ENCODE measurements at places on chromosomes 11 and 22. TPM values are rescaled to one million over a fixed set of nuclear protein-coding genes. Genes with fewer than 3 reads are reported as not detected.

DNA sequence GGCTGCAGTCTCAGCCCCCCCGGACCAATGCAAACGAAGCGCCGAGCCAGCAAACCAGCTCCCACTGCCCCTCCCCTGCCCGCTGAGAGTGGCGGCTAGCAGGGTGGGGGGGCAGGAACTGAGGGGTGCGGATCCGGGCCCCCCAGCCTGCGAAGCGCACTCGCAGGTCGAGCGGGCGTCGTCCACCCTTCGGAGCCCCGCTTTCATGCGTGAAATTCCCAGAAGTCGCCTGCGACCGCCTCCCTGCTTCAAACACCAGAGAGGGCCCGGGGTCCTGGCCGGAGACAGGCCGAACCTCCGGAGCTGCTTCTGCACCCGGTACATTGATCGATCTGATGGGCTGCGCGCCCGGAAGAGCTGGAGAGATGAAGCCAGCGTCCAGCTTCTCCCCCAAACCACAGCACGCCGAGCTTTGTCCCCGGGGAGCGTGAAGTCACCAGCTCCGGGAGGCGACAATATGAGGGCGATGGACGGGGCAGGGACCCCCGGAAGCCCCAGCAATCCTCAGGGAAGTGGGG, 646 bp upstream of the PATZ1 start:
- peak; percentile 74 for DNase-seq

GRCh38 chr22:39913886-39914285, 13.0 kb downstream of the GRAP2 start:
- no peak for DNase-seq

GRCh38 chr11:1487851-1488574, 1.4 kb upstream of the MOB2 start:
- peak; percentile 79 for DNase-seq

- DNase-seq = no peak
Observed at GRCh38 chr11:59689015-59689414, 20.2 kb upstream of the PATL1 start.

DNA sequence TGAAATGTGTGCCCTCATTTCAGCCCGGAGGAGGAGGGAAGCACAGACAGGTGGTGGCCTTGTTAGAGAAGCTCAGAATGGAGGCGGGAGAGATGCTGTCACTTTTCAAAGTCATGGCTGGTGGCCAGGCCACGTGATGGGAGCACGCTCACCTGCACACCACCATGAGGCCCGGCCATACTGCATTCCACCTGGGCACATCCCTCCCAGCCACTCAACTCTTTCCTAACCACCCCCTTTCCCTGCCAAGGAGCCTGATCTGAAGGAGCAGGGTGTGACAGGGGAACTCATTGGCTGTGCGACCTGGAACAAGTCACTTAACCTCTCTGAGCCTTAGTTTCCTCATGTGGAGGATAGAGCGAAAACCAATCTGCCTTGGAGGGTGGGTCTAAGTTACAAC, 364.5 kb downstream of the CTTN start:
- no peak for DNase-seq

- no peak for DNase-seq
Observed at GRCh38 chr11:69131121-69131566, 24.6 kb upstream of the SMIM38 start.

DNA sequence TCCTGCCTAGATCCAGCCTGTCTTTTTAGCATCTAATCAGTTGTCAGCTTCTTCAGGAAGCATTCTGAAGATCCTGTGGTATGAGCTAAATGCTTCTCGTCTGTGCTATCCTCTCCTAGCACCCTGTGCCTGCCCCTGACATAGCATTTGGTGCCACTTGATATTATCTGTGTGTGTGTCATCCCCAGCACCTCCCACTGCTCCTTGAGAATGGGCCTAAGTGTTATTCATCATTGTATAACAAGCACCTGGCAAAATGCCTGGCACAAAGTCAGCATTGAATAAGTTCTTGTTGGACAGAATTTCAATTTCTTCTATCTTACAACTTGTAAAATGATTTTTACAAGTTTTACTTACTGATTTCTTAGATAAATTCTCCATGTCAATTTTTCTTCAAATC, 28.1 kb upstream of the OLFML1 start:
- no peak for DNase-seq

DNA sequence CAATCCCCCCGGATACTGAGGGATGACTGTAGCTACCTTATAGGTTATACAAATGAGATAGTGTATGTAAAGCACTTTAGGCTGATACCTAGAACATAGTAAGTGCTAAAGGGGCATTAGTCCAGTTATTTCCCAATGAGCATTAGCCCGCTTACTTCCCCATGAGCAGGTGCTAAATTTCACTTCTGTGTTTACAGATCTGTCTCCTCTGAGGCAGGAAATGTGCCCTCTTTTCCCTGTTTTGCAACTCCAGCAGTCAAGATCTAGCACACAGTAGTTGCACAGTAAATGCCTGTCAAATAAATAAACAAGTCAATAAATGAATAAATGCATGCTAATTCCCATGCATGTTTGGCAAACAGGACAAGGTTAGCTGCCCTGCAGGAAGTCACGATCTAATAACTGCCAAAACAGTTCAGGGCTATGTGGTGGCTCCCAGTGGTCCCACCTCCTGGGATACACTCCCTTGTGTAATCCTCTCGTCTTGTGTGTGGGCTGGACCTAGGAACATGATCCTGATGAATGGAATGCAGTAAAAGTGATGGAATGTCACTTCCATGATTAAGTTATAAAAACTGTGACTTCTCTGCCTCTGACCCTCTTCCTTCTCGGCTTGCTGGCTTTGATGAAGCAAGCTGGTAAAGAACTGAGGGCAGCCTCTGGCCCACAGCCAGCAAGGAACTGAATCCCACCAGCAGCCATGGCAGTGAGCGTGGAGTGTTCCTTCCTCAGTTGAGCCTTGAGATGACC, 459.0 kb downstream of the SOX6 start:
- DNase-seq = no peak

- no peak for DNase-seq
Observed at GRCh38 chr11:116955949-116956348, 118.5 kb upstream of the APOA1 start.

FOLR3 gene
- not detected for total RNA-seq

MUC5AC gene
- not detected for total RNA-seq

SLC15A3 gene
- 16.3 TPM for total RNA-seq

MMP3 gene
- 25.3 TPM for total RNA-seq

DNA sequence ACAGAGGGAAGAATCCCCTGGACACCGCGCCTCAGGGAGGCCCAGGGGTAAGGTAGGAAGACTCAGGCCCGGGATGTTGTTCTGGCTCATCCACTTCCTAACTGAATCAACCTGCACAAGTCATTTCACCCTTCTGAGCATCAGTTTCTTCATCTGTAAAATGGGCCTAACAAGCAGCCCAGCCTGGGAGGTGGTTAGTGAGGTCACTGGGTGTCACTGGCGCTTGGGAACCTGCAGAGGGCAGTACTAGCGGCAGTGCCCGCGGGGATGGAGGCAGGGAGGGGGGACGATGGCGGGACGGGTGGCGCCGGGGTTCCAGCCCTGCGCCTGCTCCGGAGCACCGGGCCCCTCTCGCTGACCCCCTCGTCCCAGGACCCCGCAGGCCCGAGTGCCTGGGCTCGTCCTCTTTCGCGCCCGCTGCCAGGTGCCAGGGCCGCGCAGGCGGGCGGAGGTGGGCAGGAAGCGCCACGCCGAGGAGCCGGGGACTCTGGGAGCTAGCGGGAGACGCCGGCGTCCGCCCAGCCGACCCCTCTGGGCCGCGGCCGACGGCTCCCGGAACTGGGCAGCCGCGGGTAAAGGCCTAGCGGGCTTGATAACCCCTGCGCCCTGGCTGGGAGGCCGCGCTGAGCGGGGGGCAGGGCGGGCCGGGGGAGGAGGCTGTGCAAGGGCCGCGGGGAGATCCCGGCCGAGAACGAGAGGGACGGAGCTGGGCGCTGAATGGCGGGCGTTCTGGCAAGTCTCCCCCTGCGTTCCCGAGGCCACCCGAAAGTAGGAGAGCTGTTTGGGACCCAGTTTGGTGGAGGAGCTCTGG, at the start of gene NLRX1:
Gene NLRX1, plus strand, starts transcription at position 255 of the 811 bp plus-strand sequence. CDS start 2,679 bp downstream, outside the sequence.
- DNase-seq = peak; percentile 93

CCDC157 gene
- 2.0 TPM for total RNA-seq

- DNase-seq = no peak
Observed at GRCh38 chr11:23725752-23726151, 771.1 kb upstream of the LUZP2 start.

GRCh38 chr11:17765356-17766072, 30.9 kb downstream of the KCNC1 start:
- no peak for DNase-seq

DNA sequence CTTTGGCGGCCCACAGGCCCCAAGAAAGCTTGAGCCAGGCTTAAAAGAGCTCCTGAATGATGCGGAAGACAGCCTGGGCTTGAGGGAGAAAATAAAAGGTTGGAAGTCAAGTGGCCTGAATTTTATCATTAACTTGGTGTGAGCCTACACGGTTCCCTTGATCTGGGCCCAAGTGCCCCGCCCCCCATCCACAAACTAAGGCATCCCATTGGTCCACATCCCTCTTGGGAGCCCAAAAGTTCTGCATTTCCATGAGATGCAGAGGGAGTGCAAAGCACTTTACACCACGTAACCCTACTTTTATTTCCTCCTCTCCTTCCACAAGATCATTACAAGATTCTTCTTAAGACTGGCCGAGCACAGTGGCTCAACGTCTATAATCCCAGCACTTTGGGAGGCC, 22.2 kb downstream of the LARGE1 start:
- no peak for DNase-seq

SMTNL1 gene
- total RNA-seq = not detected

Measured in sigmoid colon (tissue), 7 donors.